Stimulated activated CD4-positive, alpha-beta T cell treated with anti-CD3 and anti-CD28 coated beads, Interleukin-15, amount 100 ng/mL, for 1 hour (primary cell): ENCODE measurements at places on chromosomes 11 and 22.

DNA sequence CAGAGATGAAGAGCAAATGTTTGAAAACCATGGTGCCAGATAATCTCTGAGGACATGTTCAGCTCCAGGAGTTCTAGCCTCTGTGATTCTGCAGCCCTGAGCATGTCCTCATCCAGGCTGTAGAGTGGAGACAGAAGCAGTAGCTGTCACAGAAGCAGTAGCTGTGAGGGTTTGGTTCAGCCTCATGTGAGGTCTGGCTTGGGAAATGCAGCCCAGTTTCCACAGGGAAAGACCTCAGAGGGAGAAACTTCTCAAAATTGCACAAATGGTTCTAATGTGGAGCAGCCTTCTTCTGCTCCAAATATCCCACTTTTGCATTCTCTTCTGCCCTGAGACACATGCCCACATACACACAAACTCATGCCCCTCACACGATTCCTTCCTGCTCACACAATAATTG is 48.4 kb downstream of the DBX1 start:
- no peak for DNase-seq

- no peak for DNase-seq
Measured at GRCh38 chr11:36622431-36623136, 24.5 kb upstream of the RAG2 start.

- no peak for DNase-seq
Measured at GRCh38 chr11:44625759-44626523, 60.5 kb downstream of the CD82 start.

DNA sequence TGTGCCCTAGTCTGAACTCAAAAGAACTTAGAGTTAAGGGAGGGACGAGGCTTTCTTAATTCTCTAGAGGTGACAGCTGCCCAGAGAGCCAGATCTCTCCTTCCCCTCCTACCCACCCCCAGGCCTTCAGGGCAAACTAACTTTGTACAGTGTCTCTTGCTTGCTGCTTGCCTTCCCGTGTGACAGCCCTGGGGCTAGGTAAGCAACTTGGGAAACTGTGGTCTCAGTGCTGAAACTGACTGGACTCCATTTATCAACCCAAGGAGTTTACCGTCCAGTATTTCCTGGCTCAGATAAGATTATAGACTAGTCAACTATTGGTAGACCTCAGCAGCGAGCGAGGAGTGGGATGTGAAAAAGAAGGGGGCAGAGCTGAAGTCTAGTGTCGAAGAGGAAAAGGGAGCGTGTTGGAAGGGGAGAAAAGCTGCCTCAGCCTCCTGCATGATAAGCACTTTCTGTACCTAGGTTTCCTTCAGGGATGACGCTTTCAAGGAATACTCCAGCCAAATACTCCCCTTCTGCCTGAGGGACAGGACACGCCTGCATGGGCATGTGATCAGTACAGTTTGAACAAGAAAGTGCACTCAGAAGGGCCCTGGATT is 43.3 kb upstream of the WEE1 start:
- no peak for DNase-seq
